Right lung (tissue), 10 donors: ENCODE measurements at places on chromosomes 7 and 10. TPM values are rescaled to one million over a fixed set of nuclear protein-coding genes. Genes with fewer than 3 reads are reported as not detected.
A peak's percentile ranks its signal among the peaks of the same experiment; 100 is the strongest.

GRCh38 chr10:101566333-101567164 lies 21.5 kb downstream of the POLL start:
- DNase-seq: no peak

DNA sequence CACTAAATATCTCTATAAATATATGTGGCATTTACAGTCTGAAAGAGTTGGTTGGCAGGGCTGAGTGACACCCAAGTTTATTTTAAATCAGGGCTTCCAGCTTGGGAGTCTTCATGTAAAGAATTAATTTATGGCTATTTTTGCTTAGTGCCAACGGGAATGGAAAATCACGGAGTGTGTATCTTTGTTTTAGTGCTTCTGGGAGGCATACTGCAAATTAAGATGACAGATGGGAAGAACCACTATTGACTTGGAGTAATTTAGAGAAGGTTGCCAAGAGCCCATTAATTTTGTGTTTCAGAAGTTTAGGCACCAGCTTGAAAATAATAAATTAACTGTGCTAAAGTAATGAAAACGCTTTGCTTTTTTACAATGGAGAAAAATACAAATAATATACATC lies 135.2 kb downstream of the GPR37 start:
- DNase-seq: no peak

GRCh38 chr10:113026679-113027078 lies 76.6 kb downstream of the TCF7L2 start:
- no peak for DNase-seq

DNA sequence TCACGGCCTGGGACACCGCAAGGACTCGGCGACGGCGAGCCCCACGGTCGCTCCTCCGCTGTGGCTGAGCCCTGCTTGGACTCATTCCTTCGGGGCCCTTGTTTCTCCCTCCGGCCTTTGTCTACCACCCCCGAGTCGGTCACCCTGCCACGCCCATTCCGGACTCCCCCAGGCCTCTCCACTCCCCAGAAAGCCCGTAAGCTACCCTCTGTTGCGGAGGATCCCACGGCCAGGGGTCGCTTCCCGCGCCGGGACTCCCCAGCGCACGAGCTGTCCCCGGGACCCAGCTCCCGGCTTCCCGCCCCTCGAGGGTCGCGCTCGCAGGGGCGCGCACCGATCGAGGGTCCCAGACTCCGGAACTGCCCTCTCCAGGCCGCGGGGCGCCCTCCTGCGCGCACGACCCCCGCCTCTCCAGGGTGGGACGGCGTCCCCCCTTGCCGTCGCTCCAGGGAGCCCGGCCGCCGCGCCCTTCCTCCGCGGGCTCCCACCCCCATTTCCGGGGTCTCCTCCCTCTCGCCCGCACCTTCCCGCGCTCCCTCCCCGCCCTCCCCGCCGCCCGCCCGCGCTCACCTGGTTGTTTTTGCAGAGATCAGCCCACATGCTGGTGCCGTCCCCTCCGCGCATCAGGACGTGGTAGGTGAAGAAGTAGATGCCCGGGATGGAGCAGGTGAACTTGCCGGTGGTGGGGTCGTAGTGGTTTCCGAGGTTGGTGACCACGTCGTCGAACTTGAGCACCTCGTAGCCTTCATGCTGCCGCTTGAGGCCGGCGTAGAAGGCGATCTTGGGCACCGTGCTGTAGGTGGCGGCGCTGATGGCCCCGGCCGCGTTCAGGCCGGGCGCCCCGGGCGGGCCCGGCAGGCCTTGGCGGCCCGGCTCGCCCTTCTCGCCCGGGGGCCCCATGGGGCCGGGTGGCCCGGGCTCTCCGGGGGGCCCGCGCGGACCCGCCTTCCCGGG lies 1.5 kb downstream of the C1QL3 start:
- DNase-seq: no peak

Gene ASB10
- polyA plus RNA-seq: not detected

Gene CACNA2D1
- 12.2 TPM for polyA plus RNA-seq

DNA sequence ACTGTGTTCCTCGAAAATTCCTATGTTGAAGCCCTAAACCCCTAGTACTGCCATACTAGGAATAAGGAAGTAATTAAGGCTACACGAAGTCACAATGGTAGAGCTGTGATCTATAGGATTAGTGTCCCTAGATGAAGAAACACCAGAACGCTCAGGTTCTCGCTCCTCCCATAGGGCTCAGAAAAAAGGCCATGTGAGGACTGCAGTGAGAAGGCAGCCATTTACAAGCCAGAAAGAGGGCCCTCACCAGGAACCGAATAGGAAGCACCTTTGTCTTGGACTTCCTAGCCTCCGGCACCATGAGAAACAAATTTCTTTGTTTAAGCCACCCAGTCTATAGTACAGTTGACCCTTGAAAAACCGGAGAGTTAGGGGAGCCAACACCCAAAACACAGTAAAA lies 46.2 kb downstream of the CACUL1 start:
- DNase-seq: no peak

DNA sequence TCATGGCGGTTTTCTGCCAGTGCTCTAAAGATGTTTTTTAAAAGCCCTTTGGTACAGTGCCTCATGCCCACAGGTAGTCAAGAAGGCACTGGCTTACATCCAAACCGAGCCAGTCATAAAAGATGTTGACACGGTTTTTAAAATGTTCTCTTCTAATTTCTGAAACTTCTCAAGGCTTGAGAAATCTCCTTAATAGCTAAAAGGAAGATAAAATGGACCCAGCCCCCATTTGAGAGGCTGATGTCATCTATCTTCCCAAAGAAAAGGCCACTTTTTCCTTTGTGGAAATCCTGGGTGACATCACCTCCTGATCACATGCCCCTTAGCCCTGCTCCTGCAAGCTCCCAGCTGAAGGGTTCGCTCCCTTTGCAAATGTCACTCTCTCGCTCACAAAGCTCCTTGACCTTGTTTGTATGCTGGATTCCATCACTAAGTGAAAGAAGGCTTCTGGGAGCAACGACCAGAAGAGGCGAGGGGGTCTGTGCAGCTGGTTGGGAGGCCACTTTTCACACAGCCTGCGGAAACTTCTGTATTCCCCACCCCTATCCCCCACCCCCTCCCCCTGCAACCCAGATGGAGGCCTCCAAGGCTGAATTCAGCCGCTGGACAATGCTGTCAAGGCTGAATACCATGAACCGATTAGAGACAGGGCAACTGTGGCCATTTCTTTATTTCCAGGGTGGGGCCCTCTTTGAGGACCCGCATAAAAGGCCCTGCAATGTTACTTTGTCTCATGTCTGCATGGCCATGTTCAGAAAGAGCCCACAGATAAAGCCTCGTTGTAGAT lies 122.8 kb downstream of the CUBN start:
- peak; percentile 74 for DNase-seq
